ENCODE measurements at places on chromosomes 16 and 17.

- DNase-seq = no peak
Measured at GRCh38 chr16:83968306-83968851, 335 bp downstream of the NECAB2 start.

DNA sequence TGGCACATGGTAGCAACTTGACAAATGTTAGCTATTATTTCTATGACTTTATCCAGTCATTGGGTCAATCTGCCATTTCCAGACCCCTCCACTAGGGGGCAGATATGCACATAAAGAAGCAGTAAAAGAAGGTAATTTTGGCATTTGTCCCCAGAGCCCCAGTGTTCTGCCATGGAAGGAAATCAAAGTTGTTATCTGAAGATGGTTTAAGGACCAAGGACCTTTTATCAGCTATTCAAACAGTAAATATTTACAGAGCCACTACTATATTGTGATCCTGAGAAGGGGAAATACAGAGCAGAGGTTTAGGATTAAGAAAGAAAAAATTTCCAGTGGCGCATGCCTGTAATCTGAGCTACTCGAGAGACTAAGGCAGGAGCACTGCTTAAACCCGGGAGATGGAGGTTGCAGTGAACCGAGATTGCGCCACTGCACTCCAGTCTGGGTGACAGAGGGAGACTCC lies 20.0 kb downstream of the TRAF4 start:
- DNase-seq = peak; percentile 59

DNA sequence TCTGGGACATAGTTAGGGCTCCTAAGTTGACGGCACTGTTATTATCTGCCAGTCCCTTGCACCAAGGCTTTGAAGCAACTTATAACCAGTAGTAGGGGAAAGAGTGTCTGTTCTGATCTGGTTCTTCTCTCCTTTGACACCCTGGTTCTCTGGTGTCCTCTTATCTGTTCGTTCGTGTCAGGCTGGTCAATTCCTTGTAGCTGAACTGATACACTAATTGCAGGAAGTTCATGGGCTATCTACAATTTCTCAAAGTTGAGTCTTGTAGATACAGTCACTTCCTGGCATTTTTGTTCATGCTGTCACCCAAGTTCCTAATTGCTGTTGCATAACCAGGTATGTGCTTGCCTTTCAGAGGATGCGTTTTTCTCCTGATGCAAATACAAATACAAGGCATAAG lies 17.3 kb upstream of the MYO1D start:
- no peak for DNase-seq

DNA sequence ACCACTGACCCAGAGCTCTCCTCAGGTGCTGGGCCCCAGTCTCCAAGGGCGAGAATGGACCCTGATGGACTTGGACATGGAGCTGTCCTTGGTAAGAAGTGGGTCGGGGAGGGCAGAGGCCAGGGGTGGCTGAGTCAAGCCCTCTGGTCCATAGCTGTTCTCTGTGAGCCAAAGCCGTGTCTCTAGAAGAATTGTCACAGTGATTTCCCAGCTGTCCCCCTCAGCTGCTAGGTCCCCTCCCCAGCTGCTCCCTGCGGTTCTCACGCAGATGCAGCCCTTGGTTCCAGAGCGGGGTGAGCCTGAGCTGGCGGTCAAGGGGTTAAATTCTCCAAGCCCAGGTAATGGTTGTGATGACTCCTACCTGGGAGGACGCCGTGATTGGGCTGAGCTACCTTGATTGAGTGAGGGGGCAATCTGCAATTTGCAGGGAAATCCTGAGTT lies 1.3 kb upstream of the NOL3 start:
- DNase-seq = no peak

DNA sequence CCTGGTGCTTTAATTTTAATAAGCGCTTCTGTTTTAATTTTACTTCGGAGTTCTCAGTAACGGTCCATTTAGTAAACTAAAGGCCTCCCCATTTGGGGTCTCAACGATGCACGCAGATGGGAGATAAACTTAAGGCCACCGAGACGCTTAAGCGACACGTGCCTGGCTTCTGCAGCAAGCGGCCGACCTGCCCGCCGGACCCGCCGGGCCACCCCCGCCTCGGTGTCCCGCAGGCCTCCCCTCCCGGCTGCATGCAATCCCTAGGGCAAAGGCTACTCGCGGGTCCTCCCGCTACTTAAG lies 592 bp downstream of the GCSH start:
- no peak for DNase-seq

GRCh38 chr17:54536306-54536705 lies 364.3 kb upstream of the TOM1L1 start:
- DNase-seq = no peak

- DNase-seq = no peak
Measured at GRCh38 chr16:50696126-50696525, 2.7 kb downstream of the NOD2 start.

DNA sequence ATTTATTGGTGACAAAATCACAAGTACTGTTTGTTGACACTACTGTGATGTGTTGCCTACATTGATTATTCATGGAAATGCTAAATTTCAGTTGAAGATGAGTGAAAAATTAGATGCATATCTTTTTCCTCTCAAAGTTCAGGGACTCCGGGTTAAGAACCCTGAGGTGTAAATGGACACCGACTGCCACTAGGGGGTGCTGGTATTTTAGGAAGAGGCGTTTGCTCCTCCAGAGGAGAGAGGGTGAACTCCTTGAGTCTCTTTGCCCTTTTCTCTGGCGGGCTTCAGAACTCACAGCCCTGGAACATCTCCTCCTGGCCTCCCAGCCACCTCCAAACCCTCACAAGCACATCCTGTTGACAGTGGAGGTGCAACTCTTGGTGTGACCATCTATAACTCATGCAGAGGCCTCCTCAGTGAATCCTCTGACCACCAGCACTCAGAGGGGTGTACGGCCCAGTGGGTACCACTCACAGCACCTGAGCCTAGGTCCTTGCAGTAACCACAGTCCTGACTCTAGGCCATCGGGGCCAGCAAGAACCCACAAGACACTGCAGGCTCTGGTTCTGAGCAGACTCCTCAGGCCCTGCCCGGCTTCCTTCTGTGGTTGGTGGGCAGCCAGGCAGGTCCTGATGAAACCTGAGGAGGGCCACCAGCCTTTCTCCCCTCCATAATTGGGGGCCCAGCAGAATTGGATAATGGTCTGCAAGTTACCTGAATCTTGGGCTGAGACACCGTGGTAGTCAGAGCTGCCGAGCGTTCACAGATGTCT lies 26.2 kb upstream of the PIK3R5 start:
- DNase-seq = peak; percentile 3

GRCh38 chr16:21277927-21278706 lies at the start of gene CRYM:
Gene CRYM, minus strand, starts transcription at chr16:21278290. Its CDS starts 39 bp downstream, at chr16:21278251.
- peak; percentile 72 for DNase-seq

GRCh38 chr16:59205403-59205802 lies 471.3 kb upstream of the GOT2 start:
- DNase-seq = no peak

GRCh38 chr17:8312726-8313600 lies 2.9 kb downstream of the ARHGEF15 start:
- no peak for DNase-seq

GRCh38 chr16:87800497-87800896 lies 34.7 kb upstream of the KLHDC4 start:
- DNase-seq = no peak

DNA sequence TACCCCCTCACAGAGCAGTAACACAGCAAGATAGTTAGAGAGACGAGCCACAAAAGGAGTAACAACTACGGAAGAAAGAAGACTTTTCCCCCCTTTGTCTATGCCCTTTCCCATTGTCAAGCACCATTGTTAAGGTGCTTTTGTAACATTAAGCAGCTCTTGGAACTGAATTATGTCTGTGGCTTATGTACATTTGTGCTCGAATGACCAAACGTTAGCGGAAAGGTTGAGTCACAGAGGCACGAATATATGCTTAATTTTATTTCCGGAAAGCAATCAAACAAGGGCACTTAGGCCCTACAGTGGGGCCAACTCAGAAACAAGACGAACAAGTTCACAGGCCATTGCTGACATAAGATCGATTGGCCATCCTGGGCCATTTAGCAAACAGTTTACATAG lies 109.5 kb downstream of the ANKFN1 start:
- no peak for DNase-seq

DNA sequence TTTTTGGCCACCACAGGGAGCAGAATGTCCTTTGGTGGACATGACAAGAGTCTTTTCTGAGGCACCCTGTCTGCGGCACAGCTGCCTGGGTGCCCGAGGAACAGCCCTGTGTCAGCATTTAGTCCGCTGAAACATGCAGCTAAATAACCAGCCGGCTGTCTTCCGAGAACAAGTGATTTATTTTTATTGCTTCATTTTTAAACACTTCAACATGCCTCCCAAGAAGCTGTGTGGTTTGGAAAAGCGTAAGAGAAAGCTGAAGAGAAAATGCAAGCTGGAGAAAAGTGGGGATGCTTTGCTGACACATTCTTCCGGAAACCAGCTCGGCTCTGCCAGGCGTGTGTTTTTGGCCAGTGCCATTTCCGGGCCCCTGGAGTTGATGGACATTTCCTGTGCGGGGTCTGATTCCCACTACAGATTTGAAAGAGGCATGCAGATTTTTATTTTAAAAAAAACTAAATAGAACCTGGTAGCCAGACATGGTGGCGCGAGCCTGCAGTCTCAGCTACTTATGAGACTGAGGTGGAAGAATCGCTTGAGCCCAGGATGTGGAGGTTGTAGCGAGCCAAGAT lies 94.7 kb downstream of the SEC14L1 start:
- no peak for DNase-seq

GRCh38 chr17:82952019-82952418 lies 112.2 kb upstream of the ZNF750 start:
- no peak for DNase-seq

DNA sequence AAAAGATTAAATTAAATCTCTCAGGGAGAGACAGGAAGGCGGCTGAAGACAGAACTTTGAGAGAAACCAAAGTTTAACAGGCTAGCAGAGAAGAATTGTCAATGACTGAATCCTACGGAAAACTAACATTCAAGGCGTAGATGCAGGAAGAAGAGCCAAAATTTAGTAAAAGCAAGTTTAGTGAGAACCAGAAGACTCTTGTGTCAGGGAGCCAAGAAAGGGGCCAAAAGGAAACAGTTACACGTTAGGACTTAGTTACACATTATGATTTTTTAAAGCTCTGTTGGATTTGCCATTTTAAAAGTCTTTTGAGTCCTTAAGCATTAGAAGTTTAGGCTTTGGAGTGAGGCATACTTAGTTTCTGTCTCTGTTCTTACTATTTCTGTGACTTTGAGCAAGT lies 164.6 kb downstream of the CHD9 start:
- DNase-seq = no peak

- no peak for DNase-seq
Measured at GRCh38 chr17:69402052-69402451, 12.4 kb upstream of the MAP2K6 start.

DNA sequence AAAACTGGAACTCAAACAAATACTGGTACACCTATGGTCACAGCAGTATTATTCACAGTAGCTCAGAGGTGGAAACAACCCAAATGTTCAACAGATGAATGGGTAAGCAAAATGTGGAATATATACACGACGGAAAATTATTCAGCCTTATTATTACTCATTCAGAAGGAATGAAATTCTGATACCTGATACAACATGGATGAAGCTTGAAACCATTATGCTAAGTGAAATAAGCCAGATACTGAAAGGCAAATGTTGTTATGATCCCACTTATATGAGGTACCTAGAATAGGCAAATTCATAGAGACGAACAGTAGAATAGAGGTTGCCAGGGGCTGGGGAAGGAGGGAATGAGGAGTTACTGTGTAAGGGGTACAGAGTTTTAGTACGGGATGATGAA lies 27.1 kb upstream of the MYLK3 start:
- no peak for DNase-seq

GRCh38 chr17:76115138-76115754 lies 11.7 kb upstream of the EXOC7 start:
- no peak for DNase-seq

- DNase-seq = no peak
Measured at GRCh38 chr17:4043862-4044261, 79.6 kb upstream of the ATP2A3 start.

DNA sequence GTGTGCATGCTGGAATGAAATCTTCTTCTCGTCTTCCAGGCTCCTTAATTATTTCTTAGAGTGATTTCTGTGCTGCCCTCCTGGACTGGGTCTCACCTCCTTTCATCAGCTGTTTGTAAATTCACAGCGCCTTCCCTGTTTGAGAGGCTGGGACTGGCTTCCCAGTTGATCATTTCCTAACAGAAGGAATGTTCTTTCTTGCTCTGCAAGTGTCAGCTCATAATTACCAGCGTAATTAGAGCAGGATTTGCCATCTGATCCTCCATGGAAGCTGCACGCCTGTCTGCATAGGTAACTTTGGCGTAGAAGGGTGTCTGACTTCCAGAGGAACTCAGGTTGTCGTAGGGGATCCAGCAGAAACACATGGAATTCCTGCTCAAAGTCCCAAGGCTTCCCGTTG lies 375.0 kb upstream of the EEF2KMT start:
- DNase-seq = no peak

GRCh38 chr17:62757500-62757951 lies 50.6 kb downstream of the MARCHF10 start:
- no peak for DNase-seq

DNA sequence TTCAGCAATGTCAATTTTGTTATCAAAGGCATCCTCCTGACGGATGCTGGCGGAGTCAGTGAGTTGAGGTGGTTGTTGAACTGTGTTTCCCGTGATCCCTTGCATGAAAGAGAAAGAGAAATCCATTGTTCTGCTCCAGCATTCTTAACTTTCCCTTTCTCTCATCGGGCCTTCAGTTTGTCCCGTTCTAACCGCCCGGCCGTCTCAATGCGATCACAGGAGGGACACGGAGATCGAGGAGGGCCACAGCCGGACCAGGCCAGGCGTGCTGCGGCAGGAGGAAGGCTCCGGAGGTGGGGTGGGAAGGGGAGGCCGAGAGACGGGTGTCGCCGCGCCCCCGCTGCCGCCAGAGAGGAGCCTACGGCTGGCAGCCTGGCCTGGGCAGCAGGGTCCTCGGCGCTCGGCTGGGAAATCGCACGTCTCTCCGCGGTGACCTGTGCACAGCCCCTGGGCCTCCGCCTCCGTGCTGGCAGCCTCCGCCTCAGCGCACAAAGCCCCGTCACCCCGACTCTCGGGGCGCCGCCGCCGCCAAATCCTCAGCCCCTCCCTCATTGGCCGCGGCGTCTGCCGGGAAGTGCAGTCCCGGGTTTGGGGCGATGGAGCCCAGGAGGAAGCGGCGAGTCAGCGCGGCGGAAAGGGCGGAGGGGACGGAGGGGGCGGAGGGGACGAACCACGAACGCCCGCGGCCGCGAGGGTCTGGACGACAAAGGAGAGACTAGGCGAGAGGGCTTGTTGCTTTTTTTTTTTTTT lies 38.1 kb downstream of the SOST start:
- no peak for DNase-seq

GRCh38 chr17:29504711-29505110 lies 62.1 kb downstream of the ABHD15 start:
- DNase-seq = no peak

GRCh38 chr16:56315955-56316354 lies 109.4 kb downstream of the AMFR start:
- no peak for DNase-seq
